ENCODE measurements at places on chromosomes 6 and 20. TPM values are rescaled to one million over a fixed set of nuclear protein-coding genes. Genes with fewer than 3 reads are reported as not detected.
A peak's percentile ranks its signal among the peaks of the same experiment; 100 is the strongest.

- DNase-seq: no peak
These were observed 73.4 kb upstream of the GTSF1L start for GRCh38 chr20:43800186-43800585.

DNA sequence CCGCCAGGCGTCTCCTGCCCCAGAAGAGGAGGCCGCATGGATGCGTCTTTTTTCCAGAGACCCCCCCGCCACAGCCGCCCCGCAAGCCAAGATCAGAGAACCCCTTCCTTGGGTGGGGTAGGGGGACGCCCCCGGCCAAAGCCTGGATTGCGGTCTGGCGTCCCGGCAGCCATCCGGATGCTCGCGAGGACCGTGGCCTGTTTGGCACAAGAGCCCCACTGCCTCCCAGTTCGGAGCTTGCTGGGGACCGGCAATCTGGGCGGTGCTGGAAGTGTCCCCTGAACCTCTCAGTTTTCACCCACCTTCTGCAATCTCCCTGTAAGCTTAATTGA is 924 bp downstream of the FAM162B start:
- DNase-seq: no peak

GRCh38 chr6:79168695-79168980 is 65.8 kb downstream of the HMGN3 start:
- no peak for DNase-seq

DNA sequence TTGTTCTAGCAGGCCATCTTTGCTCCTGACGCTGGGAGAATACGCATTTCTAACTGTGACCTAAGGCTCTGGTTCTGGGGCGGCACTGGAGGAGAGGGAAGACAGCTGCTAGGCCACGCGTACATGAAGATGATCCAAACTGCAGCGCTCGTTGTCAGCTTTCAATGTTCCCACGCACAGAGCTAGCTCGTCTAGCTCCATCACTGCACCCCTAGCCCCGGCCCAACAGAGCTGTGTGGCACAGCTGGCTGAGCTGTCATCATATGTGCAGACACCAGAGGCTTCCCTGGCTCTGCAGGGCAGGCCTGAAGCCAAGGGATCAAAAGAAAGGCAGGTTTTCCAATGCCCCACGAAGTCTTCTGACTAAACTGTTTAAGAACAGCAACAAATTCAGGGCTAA is 124.7 kb downstream of the IRF4 start:
- no peak for DNase-seq

The SLC39A7 gene
- total RNA-seq: 109 TPM

The FRK gene
- total RNA-seq: 6.9 TPM

DNA sequence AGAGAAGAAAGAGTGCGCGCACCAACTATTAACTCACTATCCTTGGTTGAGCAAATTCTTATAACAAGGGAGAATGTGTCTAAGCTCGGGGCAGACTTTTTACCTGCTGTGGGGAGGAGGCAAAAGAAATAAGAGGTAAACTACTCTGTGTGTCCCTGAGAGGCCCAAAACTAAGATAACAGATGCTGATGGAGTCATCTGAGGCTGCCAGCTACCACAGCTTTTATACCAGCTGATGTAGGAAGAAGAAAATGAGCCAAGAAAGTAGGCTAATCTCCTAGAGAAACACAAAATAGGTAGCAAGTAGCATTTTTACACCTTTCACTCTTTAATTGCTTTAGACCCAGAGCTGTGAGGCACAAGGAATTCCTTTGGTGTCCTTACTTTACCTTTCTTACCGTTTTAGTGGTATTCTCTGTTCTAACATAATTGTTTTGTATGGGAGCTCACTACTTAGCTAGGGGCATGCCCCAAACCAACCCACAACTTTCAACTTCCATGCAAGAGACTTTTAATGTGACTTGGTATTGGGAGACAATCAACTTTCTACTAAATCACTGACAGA is 27.8 kb upstream of the PIM1 start:
- no peak for DNase-seq

DNA sequence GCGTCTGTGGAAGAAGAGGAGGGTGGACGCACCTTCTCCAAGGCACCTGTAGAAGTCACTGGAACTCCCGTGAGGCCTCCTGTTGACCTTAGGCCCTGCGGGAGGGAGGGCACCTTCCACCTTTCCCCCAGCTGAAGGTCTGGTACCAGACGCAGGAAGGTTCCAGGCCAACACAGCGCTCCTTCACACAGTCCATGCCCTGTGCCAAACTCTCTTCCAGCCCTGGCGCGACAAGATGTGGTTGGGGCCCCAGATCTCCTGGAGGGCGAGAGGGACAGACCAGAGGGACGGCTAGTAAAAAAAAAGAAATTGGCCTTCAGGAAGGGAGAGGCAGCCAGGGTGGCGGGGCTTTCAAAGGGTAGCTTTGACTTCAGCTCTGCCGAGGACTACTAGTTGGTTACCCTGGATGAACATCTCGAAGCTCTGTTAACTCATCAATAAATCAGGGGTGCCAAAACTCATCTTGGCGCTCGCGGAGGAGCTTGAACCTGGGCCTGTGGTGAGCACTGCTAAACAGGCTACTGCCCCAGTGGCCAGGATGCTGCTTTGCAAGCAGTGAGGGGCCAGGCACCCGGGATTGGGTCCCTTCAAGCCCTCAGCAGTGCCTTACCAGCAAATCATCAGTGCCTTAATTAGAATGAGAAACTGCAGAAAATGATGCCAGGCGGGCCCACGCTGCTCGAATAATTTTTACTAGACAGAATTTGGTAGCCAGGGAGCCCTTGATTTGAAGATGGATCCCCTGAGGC is 14.9 kb downstream of the AARS2 start:
- no peak for DNase-seq

The ADTRP gene
- 1.0 TPM for total RNA-seq

DNA sequence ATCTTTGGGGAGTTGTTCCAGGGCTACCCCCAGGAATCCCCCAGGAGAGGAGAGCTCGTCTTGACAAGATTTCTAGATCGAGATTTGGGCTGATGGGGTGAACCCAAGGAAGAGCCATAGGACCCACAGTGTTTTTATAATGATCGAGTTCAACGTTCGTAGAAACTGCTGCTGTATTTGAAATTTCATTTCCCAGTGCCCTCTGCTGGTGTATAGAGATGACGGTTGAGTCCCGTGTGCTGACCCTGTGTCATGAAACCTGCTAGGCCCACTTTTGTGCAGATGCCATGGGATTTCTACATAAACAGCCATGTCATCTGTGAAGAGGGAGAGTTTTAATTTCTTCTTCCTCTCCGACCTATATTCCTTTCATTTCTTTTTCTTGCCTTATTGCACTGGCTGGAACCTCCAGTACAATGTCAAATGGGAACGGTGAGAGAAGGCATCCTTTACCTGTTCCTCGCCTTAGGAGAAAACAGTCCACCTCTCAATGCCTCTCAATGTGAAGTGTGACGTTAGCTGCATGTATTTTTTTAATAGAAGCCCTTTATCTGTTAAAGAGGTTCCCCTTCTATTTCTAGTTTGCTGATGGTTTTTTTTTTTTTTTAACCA is 28.6 kb upstream of the NTSR1 start:
- DNase-seq: no peak

The TRIM15 gene
- total RNA-seq: not detected

The PHF20 gene
- 34.7 TPM for total RNA-seq

GRCh38 chr6:18165751-18166150 is 10.5 kb downstream of the KDM1B start:
- DNase-seq: no peak

The CEBPB gene
- 77.2 TPM for total RNA-seq

GRCh38 chr6:139764498-139764986 is 390.1 kb upstream of the CITED2 start:
- DNase-seq: no peak

- DNase-seq: no peak
These were observed 11.6 kb upstream of the HSP90AB1 start for GRCh38 chr6:44235269-44235668.

The RNASET2 gene
- 81.3 TPM for total RNA-seq

The TP53TG5 gene
- not detected for total RNA-seq

The NNAT gene
- total RNA-seq: 4.3 TPM

DNA sequence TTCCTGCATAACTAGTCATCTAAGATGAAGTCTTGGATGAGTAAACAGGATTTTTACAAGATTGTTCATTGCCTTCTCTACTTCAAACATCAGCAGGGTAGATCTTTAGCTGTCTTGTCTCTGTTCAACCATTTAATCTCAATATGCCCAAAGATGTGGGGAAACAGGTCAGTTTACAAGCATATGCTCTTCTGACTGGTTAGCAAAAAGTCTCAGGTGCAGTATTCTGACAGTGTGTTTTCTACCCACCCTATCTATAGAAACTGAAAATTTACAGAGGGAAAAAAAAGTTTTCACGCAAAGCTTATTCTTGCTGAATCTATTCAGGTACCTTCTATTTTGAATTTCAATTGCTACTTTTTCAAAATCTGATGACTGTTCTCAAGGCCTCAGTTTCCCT is 29.0 kb downstream of the MAP3K5 start:
- DNase-seq: no peak

The VWA7 gene
- 13.0 TPM for total RNA-seq

DNA sequence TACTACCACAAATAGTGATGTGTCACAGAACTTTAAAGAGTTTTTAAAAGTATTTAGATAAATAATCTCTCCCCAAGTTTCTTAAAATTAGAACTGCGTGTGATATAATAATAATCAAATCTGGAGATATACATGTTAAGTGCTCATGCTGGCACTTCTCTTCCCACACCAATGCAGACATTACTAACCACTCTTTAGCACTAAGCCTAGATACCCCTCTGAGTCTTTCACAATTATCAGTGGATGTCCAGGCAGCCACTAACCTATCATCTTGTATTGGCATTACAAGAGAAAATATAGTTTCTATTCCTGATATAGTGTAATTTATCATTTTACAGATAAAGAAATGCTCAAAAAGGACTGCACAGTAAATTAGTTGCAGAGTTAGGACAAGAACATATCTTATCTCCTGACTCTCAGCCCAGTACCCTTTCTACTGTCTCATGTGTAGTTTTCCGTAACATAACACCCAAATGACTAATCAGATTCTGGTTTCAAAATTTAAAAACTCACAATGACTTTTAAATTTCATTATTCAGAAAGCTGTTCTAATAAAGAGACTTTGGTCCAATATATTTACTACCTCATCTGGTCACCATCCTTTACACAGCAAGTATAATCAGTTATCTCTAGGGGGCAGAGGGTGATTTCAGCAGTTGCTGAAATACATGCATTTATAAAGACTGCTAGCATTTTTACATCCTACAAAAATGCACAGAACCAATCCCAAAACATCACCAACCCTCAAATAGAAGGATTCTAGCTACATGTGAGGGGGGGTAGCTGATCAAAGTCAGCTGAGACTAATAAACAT is 215.5 kb upstream of the MCHR2 start:
- DNase-seq: no peak

The LINC00237 gene
- not detected for total RNA-seq

DNA sequence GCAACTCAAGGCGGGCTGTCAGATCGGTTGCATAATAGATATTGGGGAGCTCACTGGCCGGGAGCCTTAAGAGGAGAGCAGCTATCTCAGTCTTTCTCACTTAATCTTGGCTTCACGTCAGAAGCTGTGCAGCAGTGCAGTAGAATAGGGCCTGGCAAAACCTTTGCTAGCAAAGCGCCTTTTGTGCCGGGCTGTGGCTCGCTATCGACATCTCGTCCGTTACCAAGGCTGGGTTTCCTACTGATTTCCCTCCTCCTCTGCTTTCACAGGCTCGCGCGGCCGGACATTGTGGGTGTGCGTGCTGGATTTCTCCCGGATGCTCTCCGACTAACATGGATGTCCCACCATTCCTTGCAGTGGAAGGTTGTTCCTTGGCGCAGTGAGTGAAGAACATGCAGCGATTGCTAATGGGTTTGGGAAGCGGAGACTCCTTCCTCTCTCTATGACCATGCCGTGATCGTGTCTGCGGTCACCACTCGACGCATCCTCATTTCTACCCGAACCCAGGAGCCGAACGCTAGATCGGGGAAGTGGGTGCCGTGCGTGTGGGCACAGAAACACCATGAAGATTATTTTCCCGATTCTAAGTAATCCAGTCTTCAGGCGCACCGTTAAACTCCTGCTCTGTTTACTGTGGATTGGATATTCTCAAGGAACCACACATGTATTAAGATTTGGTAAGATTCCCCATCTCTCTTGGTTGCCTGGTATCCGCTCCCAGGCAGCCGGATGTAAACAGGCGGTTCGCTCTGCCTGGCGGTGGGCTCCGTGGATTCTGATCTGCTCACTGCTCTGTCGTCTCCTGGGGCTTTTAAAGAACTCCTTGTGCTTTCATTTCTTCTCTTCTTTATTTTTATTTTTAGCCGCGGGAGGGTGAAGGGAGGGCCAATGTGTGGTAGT is 5.5 kb downstream of the GRIK2 start:
- DNase-seq: no peak

DNA sequence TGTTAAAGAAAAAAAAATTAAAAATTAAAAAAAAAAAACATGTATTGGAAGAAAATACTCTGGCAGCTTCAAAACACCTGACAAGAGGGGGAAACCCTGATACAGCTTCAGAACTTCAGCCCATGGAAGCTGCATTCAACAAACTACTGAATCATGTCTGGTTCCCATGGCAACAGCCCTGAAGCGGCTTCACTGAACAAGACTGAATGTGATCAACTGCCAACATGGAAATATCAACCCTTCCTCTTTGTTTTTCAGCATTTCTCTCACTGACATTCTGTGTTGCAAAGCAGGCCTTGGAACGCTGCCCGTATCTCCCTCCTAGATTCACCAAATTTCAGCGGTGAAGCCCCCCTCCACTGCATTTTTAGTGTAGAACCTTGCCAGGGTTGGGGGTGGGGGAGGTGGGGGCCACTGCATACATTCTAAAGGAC is 91.3 kb upstream of the SHLD1 start:
- DNase-seq: peak; percentile 44

The ARFGEF3 gene
- 41.0 TPM for total RNA-seq

DNA sequence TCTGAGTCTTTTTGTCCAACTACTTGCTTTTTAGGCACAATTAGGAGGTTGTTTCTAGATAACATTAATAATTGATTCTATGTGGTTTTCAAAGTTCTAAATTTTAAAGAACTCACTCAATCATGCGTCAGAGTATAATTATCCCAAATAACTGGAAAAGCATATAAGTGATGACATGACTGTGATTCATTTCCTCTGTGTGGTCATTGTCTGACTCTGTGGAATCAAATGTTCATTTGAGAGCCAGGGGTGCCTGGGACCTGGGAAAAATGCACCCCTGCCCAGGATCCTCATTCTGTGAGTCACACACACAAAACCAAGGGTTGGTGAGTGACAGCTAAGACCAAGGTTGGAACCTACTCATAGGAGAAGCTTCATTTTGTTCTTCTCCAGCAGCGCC is 127.1 kb upstream of the MLIP start:
- no peak for DNase-seq

The SNTA1 gene
- total RNA-seq: 25.4 TPM

- DNase-seq: no peak
These were observed 263.2 kb downstream of the OGFRL1 start for GRCh38 chr6:71551798-71552197.

GRCh38 chr6:144320741-144321140 is 35.6 kb downstream of the UTRN start:
- no peak for DNase-seq

DNA sequence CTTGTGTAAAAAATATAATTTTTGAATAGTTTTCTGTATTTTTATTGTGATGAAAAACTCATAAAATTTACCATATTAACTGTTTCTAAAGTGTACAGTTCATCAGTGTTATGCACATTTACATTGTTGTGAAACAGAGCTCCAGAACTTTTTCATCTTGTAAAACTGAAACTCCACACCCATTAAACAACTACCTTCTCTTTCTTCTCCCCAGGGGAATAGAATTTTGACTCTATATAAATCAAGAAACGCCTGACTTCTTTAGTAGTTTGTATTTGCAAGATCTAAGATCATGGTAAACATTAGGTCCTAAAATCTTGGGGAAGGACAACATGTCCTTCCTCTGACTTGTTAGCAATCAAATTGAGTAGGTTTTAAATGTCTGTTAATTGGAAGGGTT is 9.1 kb downstream of the ANKRD66 start:
- DNase-seq: no peak

The NRSN1 gene
- 0.45 TPM for total RNA-seq

The MAS1 gene
- not detected for total RNA-seq

The PXMP4 gene
- total RNA-seq: 13.3 TPM

The SLC17A2 gene
- not detected for total RNA-seq

All from prostate gland (tissue), 2 donors.